Effector CD8-positive, alpha-beta T cell (primary cell): ENCODE measurements at places on chromosomes 4 and X.

GRCh38 chr4:16092682-16093319, 9.0 kb upstream of the PROM1 start:
- no peak for DNase-seq

DNA sequence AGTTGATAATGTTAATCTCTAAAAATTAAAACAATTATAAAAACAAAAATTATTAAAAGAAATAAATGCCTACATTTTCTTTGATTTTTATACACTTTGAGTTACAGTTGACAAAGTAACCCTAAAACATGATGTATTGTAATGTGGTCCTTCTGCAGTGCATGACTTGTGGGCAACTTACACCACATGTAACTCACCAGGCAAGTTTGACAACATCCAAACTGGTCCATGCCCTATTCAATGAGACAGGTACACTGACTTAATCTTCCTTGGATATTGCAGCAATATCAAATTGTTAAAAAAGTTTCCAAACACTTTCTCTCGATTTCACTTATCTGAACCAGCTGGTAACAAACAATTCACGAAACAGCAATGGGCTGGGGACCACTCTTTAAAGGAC, 81.5 kb downstream of the FTHL17 start:
- no peak for DNase-seq

GRCh38 chr4:42676066-42676951, 19.4 kb upstream of the ATP8A1 start:
- no peak for DNase-seq

GRCh38 chr4:70874268-70875156, 27.7 kb upstream of the MOB1B start:
- no peak for DNase-seq

DNA sequence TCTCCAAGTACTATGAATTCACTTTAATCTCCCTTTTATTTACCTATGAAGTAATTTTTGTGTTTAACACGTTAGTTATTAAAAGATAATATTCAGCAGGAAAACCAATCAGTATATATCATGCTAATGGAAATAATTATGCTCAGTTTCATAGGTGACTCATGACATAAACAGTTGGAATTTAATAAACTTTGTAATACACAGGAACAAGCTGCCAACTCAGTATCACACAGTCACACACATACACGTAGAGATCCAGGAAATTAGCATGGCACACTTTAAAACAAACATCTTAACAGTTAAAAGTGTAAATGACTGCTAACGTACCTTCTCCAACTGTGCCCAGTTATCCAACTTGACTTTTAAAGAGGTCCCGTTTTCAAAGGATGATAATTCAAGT, 2.3 kb downstream of the SPATA4 start:
- DNase-seq, result no peak

DNA sequence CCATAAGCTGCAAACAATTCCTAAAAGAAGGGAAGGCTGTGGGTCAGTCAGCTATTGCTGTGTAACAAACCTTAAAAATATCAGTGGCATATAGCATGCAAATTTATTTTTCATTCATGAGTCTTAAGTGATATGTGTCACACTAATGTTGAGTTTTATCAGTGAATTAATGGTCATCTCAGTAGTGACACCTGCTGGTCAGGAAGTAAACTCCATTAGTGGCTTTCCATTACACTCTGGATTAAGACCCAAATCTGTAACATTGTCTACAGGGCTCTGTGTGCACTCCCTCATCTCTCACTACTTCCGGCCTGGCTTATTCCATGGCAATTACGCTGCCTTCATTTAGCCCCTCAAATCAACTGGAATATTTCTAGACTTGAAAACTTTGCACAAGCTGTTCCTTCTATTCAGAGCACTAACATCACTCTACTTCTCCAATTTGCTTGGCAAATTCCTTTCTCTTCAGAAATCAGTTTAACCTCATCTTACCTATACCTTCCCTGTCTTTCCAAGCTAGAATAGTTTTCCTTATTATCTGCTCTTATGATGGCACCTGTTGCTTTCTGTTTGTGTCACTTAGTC, 217.3 kb upstream of the TAPT1 start:
- DNase-seq, result no peak

DNA sequence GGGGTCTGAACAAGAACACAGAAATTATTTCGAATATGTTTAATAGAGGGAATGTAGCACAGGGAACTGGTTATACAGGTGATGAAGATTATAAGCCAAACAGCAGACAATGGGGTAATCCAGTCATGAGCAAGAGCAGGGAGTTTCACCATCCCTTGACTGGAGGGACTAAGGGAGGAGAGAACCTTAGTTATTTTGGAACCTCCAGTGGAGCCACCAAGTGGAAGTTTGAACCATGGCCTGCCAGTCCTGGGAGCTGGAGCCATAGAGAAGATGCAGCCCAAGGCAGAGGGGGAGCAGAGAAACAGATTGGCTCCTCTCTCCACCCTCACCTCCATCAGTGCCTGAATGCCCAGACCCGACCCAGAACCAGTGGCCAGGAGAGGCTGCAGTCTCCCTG, 264.6 kb upstream of the RASGEF1B start:
- no peak for DNase-seq

DNA sequence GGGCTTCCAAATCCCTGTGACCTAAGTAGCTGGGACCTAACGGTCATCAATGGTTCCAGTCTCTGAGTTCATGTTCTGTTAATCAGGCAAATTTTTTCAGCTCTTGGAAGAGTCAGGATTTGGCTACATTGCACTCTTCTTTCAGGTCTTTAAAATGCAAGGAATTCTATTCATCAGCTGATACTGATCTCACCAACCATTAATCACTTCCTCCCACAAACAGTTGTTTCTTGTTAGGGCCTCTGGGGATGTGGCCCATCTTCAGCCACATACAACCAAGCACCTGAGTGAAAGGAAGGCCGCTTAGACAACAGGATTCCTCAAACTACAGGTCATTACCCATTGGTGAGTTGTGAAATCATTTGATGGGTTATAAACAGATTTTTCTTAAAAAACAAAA, 71.7 kb downstream of the FANCB start:
- DNase-seq, result no peak

DNA sequence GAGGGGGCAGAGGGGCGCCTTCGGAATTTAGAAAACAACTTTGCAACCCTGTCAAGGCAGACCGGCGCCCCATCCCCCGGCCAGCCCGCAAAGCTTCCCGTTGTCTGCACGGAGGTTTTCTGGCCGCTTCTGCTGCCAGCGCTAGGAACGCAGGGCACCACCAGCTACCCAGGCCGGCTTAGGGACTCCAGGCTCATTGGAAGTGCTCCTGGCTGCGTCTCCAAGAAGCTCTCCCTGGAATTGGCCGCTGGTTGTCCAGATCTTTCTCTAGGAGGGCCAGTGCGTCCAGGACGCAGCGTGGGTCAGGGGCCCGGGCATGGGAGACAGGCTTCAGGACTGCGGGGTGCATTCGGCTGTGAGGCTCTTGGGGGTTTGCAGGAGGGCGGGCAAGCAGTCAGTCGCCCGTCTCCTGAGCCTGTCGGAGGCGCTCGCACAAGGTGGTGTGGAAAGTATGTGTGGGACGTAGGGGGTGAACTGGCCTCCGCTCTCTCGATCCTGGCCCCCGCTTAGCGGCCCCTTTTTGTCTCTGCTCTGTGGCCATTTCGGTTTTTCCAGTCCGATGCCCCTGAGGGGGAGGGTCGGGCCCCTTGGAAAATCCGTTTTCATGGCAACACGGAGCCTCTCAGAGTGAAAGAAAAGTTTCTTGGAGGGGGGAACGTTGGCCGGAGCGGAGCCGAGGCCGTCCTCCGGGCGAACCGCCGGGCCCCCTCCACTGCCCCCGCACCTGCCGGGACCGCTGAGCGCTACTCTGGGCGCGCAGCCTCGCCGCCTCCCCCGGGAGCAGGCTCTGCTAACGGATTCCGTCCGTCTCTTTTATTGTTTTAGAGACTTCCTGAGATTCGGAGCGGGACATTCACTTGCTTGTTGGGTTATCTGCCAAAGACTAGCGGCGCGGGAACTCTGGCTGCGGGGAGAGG, 810 bp upstream of the SOX3 start:
- DNase-seq, result no peak

DNA sequence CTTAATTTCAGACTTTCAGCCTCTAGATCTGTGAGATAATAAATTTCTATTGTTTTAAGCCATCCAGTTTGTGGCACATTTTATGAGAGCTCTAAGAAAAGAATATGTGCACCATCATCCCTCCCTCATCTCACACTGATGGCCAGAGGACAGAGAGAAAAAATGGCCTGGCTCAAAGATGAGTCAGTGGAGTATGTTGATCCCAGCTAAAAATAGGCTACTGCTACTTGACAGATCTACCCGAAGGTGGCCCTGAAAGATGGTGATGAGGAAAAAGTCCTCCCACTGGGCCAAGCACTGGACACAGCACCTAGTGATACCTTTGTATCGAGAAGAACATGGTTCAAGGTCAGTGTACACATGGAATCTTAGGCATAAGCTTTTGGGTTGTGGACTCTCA, 38.2 kb upstream of the DCTD start:
- no peak for DNase-seq

DNA sequence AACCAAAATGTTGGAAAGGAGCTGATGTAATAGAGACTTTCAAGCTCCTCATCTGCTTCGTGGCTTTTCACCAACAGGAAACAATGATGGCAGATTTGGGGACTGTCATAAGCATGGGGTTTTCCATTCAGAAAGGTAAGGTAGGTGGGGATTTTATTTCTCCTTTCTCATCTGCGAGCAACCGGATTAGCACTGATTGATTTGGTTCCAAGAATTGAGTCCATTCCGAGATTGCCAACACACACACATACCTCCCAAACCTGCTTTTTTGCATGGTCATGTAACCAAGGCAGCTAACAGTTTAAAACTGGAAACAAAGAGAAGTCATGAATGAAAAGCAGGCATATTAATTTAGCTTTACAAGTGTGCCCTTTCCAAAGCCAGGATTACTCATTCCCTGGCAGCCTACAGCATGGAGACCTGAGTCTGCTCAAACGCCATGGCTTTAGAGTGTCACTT, 63.0 kb upstream of the LNX1 start:
- DNase-seq, result no peak

DNA sequence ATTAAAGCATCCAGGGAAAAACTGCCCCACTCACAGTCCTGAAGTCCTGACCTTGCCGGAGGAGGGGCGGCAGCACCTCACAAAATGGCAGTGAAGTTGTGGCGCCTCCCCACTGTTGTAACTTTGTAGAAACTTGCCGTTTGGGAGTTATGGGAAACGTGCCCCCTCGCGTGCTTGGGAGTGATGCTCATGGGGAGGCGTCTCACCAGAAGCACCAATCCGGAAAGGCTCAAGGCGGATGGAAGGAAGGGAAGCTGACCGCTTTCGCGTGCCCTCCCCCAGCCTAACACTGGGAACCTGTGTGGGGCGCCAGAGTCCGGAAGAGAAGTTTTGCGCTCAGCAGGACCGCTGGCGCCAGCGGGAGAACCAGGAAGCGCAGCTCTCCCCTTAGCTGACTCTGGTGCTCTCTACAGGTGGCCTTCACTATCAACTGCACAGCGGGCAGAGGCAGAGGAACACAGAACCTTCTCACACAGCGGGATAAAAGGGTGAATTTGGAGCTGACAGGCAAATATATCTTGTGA, at the start of the genes CT45A10 and SAGE1:
Gene CT45A10, minus strand, starts transcription at position 151 of the 524 bp plus-strand sequence. CDS start 8,100 bp downstream, outside the sequence.
Gene SAGE1, plus strand, starts transcription at position 423 of the 524 bp plus-strand sequence. CDS start 2,527 bp downstream, outside the sequence.
- DNase-seq, result no peak

DNA sequence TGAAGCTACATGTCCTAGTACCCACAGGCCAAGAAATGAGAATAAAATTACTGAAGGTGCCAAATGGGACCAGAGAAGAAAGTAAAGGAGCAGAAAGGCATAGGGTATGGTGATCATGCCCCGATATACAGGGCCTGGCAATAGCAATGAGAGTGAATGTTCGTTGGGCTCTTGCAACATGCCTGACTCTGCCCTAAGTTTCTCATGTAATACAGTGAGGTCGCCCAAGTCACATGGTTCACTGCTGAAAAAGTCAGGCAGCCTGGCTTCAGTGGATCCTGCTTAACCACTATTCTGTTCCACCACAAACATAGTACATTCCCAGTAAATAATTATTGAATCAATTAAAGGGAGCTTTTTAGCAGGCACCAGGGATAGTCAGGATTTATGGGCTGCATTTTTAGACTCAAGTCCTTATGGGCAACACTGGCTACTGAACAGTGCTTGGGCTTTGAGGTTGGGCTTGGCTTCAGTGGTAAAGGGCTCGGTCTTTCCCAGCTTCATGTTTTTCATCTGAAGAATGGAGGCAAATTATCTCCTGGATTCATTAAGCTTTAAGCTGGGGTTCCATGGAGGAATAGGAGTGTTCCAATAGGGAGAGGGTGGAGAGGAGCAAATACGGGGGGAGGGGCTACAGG, 67.1 kb upstream of the ZNF518B start:
- no peak for DNase-seq

GRCh38 chr4:70687392-70687791, 940 bp upstream of the UTP3 start:
- no peak for DNase-seq

DNA sequence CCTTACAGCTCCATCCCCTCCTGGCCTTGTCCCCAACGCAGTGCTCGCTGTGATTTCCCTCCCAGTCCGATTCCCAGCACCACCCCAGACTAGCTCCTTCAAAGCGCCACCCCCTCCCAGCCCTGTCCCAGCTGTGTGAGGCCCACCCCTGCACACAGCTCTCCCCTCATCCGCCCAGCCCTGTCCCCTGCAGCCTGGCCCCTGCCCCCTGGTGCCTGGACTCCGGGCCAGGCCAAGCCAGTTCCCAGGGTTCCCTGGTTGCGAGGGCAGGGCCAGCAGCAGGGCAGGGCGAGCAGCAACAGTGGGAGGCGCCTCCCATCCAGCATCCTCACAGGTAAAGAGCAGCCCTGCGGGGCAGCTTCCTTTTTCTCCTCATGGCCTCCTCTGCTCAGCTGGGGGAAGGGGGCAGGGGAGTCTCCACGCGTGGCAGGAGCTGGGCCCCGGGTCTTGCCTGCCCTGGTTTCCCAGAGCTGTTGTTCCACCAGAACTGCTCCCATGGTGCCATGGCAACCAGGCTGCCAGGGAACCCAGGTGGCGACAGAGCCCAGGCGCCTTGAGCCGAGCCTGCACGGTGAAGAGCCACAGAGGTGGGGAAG, 24.8 kb downstream of the IQSEC2 start:
- no peak for DNase-seq

DNA sequence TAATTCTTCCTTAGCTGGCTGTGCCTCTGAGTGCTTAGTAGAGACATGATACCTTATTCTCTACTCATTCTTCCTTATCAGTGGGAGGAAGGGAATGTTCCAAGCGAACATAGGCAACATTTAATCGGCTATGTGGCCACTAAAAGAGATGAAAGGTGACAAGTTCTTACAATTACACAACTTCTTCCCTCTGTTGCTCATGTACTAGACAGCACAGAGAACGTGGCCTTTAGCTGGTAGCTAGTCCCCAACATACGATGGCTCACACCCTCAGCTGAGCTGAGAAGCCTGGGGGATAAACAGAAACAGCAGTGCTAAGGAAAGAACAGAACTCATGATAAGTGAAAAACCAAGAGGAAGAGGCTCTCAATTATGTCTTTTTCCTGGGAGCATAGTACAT, 52.2 kb downstream of the APOO start:
- no peak for DNase-seq

DNA sequence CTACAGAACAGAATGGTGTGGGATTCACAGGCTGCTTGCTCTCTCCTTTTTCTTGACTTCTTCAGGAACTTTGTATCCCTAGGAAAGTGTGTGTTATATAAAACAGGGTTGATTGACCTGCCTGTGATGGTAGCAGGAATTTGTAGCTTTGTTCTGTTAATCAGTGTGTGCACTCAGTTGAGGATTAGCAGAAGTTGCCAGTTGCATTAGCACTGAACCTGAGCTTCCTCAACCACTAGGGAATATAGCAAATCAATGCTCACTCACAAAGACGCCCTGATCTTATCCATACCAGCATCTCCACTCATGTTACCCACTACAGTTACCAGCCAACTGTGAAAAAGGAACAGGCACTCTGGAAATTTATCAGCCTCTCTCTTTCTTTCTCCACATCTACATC, 319.1 kb upstream of the EMCN start:
- DNase-seq, result no peak
